Endothelial cell of coronary artery (primary cell): ENCODE measurements at places on chromosomes 2 and 18. TPM values are rescaled to one million over a fixed set of nuclear protein-coding genes. Genes with fewer than 3 reads are reported as not detected.

Gene KHK
- total RNA-seq: 1.2 and 2.0 TPM in 2 replicates

Gene CD207
- total RNA-seq: under 0.01 TPM in 1 of 2 replicates, not detected in the other

Gene CCDC85A
- total RNA-seq: 11.2 and 24.1 TPM in 2 replicates

Gene IL36B
- total RNA-seq: not detected in 2 replicates

Gene G6PC2
- total RNA-seq: not detected in 2 replicates

Gene SLC4A3
- total RNA-seq: 0.27 and 0.38 TPM in 2 replicates
